ENCODE measurements at places on chromosomes 2 and 18.

GRCh38 chr2:119772128-119772527 is 12.4 kb downstream of the PTPN4 start:
- no peak for DNase-seq

DNA sequence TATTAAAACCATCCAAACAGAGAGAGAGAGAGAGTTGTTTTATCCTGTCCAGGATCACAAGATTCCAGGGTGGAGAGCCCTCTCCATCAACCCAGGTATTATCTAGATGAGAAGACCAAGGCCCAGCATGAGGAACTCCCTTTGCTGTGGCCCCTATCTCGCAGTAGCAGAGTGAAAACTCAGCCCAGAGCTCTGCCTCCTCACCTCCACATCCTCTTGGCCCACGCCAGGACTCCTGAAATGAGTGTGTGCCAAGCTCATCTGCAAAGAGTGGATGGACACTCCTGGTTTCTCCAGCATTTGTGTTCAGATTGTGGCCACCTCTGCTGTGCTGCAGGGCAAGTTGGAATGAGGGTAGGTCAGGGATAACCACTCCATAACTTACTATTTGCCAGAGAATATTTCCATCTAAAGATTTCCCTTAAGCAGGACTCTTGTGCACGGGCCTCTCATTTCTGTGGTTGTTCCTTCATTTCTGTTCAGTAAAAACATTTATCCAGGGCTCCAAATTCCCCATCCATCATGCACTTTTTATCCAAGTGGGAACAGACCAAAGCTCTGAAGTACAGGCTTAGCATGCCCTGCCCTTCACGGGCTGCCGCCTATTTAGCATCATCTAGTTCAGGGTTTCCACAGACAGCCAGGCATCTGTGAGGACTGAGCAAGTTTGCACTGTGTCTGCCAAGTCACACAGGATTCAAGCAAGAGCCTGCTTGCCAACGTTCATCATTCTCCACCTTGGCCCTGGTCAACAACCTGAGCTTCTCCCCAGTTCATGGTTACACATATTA is 583.2 kb upstream of the ID2 start:
- no peak for DNase-seq

DNA sequence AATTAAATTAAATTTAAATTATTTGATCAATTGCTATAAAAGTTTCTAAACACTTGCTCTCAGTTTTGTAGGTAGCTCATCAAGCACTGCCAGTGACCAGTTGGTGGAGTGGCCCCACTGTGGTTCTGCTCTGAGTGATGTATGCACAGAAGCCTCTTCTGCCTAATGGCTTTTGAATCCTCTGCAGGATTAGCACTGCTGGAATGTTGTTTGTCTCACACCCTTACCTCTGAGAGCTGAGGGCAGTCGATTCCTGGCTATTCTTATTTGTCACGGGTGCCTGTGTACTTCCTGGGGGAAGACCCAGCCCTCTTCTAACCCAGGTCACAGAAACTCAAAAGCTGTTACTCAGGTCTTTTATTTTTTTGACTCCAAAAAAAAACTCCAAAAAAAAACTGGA is 9.5 kb downstream of the CAPN14 start:
- DNase-seq, result no peak

DNA sequence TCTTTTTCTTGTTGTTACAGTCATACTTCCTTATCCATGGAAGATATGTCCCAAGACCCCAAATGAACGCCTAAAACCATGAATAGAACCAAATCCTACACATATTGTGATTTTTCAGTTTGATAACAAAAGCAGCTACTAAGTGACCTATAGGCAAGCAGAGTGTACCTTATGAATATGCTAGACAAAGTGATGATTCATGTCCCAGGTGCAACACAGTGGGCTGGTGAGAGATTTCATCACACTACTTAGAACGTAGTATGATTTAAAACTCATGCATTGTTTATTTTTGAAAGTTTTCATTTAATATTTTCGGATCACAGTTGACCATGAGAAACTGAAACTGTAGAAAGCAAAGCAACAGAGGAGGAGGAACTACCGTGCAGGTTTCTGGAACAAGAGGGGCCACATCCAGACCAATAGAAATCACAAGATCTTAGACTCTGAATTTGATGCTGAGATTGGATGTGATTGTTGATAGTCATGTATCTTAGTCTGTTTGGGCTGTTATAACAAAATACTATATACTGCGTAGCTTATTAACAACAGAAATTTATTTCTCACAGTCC is 470.8 kb upstream of the VRK2 start:
- DNase-seq, result no peak

Measured in M059J (cell line).